ENCODE measurements at places on chromosomes 6 and 20.

DNA sequence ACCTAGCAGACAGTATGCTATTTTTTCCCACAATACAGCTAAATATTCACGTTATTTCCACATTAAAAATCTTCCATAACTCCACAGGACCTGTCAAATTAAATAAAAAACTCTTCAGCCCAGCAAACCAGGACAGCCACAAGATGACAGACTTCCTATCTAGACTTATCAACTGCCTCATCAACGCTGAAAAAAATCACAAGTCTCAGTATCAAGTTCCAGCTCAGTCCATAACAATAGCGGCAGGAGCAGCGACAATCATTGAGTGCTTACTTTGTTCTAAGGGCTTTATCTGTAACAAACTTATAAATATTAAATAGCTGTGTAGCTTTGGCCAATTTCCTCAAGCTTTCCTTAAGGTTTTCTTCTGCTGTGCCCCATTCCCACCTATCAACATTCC is 24.7 kb downstream of the RCAN2 start:
- no peak for DNase-seq

DNA sequence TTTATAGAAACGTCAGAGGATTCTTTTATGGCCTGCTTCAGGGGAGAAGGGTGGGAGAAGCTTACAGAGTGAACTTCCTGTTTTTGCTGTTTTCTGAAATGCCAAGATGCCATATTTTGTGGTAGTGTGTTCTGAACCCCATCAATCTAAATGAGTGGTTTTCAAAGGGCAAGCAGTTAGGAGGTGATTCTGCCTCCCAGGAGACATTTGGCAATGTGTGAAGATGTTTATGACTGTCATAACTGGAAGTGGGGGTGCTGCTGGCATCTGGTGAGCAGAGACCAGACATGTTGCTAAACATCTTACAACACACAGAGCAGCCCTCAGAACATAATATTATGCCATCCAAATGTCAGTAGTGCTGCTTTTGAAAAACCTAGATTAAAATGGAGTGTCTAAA is 6.0 kb upstream of the PRL start:
- DNase-seq, result no peak

GRCh38 chr20:50754420-50754819 is 23.0 kb downstream of the PARD6B start:
- no peak for DNase-seq

DNA sequence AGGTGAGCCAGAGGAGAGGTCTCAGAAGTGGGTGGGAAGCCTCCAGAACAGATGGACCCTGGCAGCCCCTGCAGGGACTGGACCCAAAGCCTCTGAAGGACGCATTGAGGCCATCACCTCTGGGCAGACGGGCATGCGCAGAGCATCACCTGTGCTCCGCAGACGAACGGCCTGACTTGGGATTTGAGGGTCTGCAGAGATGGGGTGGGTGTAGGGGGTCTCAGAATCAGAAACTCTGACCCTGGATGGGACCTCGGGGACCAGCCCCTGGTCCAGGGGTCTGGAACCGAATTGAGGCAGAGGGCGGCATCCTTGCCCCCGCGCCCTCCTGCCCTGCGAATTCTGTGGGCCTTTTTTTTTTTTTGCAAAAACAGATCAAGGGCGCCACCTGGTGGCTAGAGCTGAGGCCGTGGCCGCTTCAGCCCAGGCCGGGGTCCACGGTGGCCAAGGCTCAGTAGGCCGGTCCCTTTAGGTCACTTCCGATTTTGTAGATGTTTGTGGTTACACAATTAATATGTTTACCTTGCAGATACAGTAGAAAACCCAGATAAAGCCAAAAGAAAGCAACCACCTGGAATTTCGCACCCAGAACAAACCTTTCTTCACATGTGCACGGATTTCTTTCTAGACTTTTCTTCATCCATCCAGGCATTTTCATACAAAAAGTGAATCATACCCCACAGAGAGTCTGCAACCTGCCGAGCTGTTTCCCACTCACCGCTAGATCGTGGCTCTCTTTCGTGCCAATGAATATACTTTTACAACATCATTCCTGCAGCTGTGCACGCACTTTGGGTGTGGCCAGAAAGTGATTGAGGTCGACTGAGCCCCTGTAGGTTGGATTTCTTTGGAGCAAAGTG is 25.9 kb downstream of the ZBP1 start:
- peak; percentile 38 for DNase-seq

GRCh38 chr6:34025112-34025807 is 120.6 kb downstream of the GRM4 start:
- DNase-seq, result no peak

DNA sequence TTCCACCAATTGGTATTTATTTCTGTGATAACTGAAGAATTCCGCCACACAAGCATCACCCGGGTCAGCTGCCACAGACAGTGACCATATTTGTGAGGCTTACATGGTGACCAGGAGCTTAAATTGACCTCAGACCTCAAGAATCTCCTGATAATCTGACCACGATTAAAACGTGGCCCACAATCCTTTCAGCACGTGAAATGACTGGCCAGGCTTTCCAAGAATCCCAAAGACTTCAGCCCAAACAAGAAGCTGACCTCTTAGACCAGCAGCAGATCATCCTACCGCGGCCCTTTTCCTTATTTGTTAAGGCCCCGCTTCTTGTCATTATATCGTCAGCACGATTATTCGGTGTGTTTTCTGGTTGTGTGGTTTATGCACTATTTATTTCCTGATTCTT is 45.6 kb upstream of the CD93 start:
- no peak for DNase-seq

GRCh38 chr6:121143476-121143875 is 190.8 kb downstream of the TBC1D32 start:
- DNase-seq, result no peak

- peak; percentile 27 for DNase-seq
These were observed 25.3 kb downstream of the TBC1D7 start for GRCh38 chr6:13302751-13303667.

DNA sequence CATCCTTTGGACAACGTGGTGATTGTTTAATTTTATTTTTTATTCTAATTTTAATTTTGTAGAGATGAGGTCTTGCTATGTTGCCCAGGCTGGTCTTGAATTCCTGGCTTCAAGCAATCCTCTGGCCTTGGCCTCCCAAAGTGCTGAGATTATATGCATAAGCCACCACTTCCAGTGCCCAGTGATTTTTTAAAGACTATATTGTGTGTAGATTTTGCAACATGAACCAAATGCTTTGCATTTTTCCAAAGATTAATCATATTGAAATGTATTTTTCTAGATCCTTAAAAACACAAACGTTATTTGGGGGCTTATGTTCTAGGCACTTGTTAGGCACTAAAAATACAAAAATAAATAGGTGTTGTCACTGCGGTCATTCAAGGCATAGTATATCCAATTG is 117.6 kb upstream of the CCN2 start:
- no peak for DNase-seq

- no peak for DNase-seq
These were observed 81.9 kb upstream of the IYD start for GRCh38 chr6:150286912-150287311.

- DNase-seq, result no peak
These were observed 29.0 kb upstream of the SRF start for GRCh38 chr6:43142101-43142500.

- DNase-seq, result no peak
These were observed 144.3 kb downstream of the DOK5 start for GRCh38 chr20:54619682-54620081.

GRCh38 chr20:34069341-34070078 is 42.5 kb downstream of the EIF2S2 start:
- DNase-seq, result peak; percentile 37

- DNase-seq, result no peak
These were observed 43.8 kb upstream of the SYNDIG1 start for GRCh38 chr20:24425523-24426135.

Data from activated T-cell treated with anti-CD3 and anti-CD28 coated beads for 24 hours (primary cell).